ENCODE measurements at places on chromosomes 1 and 21.

GRCh38 chr1:119613769-119614720 lies 34.0 kb downstream of the ZNF697 start:
- peak; percentile 86 for DNase-seq

GRCh38 chr21:25115021-25115420 lies 492.3 kb downstream of the MRPL39 start:
- DNase-seq = peak; percentile 47

GRCh38 chr1:51644533-51645197 lies 27.8 kb downstream of the OSBPL9 start:
- DNase-seq = peak; percentile 79

GRCh38 chr1:161381707-161382106 lies 14.0 kb upstream of the CFAP126 start:
- no peak for DNase-seq

GRCh38 chr1:76164165-76164564 lies 89.6 kb downstream of the ST6GALNAC3 start:
- DNase-seq = no peak

DNA sequence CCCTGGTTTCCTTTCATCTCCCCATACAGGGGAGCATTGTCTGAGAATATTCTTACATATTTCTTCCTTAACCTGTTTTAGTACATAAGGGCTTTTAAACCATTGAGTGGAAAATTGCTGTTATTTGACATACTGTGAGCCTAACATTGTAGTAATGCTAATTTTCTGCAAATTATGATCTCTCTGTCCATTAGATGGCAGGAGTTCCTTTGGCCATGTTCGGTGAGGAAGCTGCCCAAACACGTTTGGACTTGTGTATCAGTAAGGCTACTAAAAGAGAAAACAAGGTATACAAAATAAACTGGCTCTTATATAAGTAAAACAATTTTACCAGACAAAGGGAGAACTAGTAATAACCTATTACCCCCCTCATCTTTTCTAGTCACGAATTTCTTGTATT lies 29.2 kb downstream of the CDC7 start:
- DNase-seq = peak; percentile 32

DNA sequence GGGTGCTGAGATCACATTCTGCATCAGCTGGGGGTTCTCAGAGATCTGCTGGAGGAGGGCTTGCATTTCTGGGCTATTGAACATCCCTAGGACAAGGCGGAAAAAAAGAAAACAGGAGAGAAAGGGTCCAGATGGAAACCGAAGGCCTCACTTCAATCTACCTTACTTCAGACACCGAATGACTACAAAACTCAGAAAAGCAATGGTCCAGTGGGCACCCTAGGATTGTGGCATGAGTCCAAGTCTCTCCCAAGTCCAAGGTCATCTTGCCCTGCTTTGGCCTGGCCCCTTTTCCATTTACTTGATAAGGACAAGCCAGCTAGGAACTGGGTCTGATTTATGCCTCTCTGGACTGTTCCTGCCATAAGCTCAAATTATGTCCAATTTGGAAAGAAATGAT lies 10.8 kb downstream of the UBQLN4 start:
- no peak for DNase-seq

DNA sequence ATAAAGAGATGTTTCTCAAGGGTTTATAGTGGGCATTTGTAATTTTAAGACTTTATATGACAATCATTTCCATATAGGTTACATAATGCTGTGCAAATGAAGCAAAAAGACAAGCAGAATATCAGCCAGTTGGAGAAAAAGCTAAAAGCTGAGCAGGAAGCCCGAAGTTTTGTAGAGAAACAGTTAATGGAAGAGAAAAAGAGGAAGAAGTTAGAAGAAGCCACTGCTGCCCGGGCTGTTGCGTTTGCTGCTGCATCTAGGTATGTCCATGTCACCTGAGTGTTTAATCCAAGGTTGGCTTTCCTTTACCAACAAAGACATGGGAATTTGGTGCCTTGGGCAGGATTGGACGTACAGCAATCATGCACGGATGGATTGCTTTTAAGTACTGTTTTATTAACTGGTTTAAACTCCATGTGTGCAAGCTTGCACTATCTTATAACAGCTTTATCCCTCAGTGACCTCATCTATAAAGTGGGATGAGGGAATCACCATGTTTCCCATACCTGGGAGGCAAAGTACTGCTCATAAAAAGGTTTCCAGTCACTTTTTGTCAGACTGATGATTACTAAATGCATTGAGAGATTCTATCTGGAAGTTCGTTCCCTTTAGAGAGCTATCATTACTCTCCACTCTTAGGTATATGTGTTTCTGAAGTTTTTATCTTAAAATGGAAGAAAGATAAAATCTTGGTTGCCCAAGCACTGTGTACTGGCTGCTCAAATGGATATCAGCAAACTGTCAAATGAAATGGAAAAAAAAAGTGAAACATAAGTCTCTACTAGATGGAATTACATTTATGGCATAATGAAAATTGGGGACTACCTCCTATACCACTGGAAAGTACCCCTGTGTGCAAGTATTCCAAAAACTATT lies 55.1 kb downstream of the MACO1 start:
- no peak for DNase-seq

GRCh38 chr1:182658055-182658454 lies 26.3 kb downstream of the RGS8 start:
- DNase-seq = no peak

Data from fibroblast of upper back skin (primary cell).